ENCODE measurements at places on chromosomes 2 and 18.

DNA sequence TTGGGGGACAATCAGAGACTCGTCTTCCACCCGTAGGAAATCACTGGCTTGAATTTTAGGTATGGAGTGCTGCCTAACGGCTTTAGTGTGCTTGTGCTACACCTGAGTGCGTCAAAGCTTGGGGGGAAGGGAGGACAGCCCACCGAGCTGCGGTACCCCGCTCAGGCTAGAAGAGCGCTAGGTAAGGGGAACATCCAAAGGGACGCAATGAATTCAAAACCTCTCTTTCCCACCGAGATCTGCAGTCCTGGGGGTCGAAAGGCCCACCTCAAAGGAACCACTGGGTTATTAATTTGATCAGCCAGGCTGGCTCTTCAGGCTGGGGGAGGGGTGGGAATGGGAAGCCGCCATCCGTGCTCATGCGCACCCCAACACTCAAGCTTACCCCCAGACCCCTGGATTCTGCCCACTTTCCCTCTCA lies 2.7 kb downstream of the EPHA4 start:
- no peak for DNase-seq

DNA sequence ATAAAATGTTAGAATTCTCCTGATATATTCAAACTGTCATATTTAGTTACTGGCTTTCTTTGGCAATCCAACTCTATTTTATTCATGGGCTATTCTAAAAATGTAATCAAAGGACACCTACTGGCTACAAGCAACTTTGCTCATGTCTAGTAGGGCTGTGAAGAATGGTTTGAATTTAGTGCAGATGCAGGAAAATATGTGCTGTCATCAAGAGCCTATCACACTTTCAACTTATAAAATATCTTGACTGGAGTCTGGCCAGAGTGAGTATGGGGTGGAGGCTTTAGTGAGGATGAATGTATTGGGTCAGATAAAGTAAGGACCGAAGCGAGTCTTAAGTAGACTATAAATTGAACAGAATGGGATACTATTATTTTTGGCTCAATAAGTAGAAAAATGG lies 343.4 kb upstream of the SPRED2 start:
- no peak for DNase-seq

DNA sequence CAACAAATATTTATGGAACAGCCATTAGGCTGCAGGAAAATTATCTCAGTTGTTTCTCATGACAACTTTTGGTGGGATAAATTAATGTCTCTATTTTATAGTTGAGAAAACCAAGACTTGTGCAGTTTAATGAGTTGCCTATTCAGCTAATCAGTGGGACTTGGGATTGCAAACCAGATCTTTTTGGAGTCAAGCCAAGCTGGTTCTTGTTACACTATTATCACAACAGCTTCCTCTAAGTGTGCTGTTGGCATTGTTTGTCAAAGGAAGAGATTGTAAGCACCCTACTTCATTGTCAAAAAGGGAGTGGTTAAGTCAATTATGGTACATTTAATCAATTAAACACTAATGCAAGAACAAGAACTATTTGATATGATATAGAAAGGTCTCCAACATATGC lies 119.2 kb downstream of the PAX3 start:
- DNase-seq: no peak

- DNase-seq: no peak
These were observed 151.9 kb upstream of the MYCN start for GRCh38 chr2:15788455-15788829.

GRCh38 chr18:38752430-38752829 lies 1186.8 kb upstream of the CELF4 start:
- DNase-seq: no peak

GRCh38 chr2:25566694-25567093 lies 106.7 kb downstream of the DTNB start:
- no peak for DNase-seq

DNA sequence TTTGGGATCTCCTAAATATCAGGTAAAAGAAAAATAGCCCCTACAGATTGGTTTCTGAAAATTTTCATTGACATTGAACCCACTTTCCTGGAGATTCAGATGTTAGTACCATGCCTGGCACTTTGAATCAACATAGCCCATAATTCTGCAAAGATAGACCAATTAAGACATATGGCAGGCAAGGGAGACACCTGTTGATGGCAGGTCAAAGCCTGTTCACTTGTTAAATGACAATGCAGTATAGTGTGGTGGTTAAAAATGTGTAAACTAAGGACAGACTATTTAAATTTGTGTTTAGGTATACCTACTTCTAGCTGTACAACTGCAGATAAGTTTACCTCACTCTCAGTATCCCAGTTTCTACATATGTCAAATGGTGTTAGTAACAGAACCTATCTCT lies 178.1 kb upstream of the MMADHC start:
- DNase-seq: no peak

- DNase-seq: no peak
These were observed 1071.9 kb upstream of the CDH2 start for GRCh38 chr18:29248805-29249204.

DNA sequence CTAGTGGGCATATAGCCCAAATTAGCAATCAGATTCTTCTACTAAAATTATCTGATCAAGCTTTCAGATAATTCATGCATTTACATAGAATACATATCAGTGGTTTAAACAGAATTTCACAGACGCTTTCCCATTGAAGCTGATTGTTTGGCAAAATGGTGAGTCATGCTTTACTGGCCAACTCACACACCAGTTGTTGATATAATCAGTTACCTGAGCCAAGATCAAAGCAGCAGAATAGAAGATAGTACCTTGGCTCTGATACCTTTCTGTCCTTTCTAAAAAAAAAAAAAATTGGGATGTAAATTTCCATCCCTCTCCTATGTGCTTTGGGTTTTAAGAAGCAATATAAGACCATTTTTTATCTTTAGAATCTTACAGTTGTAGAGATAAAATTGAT lies 178.0 kb downstream of the MCFD2 start:
- DNase-seq: no peak

GRCh38 chr2:122960759-122961641 lies 1064.1 kb upstream of the CNTNAP5 start:
- DNase-seq: no peak

Data from occipital lobe (tissue), 3 donors.